ENCODE measurements at places on chromosomes 6 and 20.

DNA sequence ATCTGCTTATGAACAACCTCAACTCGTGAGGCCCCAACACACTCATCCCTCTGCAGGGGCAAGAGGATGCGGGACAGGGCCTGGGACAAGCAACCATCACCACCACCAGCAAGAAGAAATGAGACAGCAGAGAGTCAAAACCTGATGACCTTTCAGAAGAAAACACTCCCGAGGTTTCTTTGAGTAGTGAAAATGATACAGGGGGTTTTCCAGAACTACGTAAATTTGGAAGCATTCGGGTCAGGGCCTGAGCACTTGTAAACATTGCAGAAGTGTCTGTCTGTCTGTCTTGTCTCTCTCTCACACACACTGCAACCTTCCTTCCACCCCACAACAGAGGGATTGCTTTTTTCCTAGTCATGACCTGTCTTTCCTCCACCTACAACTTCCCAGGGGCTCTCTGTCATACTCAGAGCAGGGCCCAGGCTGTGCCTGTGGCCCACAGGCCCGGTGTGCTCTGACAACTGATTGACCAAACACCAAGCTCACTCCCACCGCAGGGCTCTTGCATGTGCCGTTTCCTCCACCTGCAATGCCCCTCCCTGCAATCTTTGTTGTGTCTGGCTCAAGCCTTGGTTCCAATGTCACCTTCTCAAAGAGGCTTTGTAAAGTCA, 90.9 kb downstream of the BMP7 start:
- H3K36me3 ChIP-seq: no peaks in the 10 kb centered on the region
- peaks cover 7% of the 10 kb centered on the region for H3K4me1 ChIP-seq
- H3K4me3 ChIP-seq: no peak overlapping the region
- peaks cover 2% of the 10 kb centered on the region for H3K27me3 ChIP-seq
- no peak for DNase-seq

DNA sequence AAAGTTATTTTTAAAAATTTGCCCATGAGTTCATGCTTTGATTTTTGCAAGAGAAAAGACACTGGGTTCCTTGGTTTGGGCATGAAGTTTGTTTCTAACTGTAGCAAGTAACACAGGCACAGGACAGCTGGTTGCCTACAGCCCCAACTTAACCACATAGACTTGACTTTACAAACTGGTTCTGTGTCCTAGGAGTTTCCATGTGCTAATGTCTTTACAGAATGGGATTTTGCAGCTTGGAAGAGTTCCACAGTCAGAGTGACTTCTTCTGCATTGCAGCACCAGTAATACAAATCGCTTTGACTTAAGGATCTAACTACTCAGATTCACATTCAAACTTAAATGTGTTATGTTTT, 44.3 kb downstream of the OR2B2 start:
- peak overlapping the region; percentile 97 for H3K4me3 ChIP-seq
- peak; percentile 68 for DNase-seq
- H3K27me3 ChIP-seq: peaks cover 2% of the 10 kb centered on the region
- peaks cover 74% of the 10 kb centered on the region for H3K4me1 ChIP-seq
- H3K36me3 ChIP-seq: peaks cover 2% of the 10 kb centered on the region
- H3K27ac ChIP-seq: peak overlapping the region; percentile 100

DNA sequence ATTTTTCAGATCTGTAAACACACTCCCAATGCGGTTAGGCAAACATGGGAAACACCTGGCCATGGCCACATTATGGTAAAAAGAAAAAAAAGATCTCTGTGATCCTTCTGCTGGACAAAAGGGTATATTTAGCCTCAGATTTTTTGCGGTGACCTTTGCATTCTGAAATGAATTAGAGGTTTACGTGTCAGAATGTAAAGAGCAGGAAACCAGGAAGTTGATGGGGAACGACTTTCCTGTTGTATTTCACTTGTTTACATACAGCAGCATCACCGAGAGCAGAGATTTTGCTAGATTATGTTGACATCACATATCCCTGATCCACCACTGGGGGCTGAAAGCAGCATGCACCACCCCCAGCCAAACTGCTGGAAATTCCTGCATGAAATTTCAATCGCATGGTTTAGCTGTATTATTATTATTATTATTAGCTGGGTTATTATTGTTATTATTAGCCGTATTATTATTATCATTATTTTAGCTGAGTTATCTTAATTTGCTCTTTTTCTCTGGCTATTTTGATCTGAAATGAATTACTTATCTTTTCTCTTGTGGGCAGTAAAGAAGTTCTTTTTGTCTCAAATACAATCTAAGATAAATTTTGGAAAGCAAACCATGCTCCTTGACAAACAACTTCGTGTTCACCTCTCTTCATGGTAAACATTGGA, 189.4 kb downstream of the ZFP64 start:
- H3K27me3 ChIP-seq: peaks cover 19% of the 10 kb centered on the region
- H3K4me3 ChIP-seq: no peak overlapping the region
- no peaks in the 10 kb centered on the region for H3K36me3 ChIP-seq
- DNase-seq: no peak
- H3K4me1 ChIP-seq: no peaks in the 10 kb centered on the region

- peaks cover 24% of the 10 kb centered on the region for H3K27me3 ChIP-seq
- no peaks in the 10 kb centered on the region for H3K36me3 ChIP-seq
- H3K27ac ChIP-seq: no peak overlapping the region
- no peaks in the 10 kb centered on the region for H3K4me1 ChIP-seq
- DNase-seq: no peak
Measured at GRCh38 chr6:106966229-106966628, 8.3 kb downstream of the CD24 start.

- peaks cover 1% of the 10 kb centered on the region for H3K4me1 ChIP-seq
- DNase-seq: no peak
- H3K27me3 ChIP-seq: no peaks in the 10 kb centered on the region
- H3K36me3 ChIP-seq: peaks cover 10% of the 10 kb centered on the region
- H3K4me3 ChIP-seq: no peak overlapping the region
- H3K27ac ChIP-seq: no peak overlapping the region
Measured at GRCh38 chr20:2858591-2858990, 14.7 kb upstream of the PTPRA start.

GRCh38 chr6:3819161-3820110, 29.7 kb upstream of the FAM50B start:
- H3K36me3 ChIP-seq: no peaks in the 10 kb centered on the region
- peaks cover 2% of the 10 kb centered on the region for H3K27me3 ChIP-seq
- DNase-seq: no peak
- no peaks in the 10 kb centered on the region for H3K4me1 ChIP-seq
- H3K27ac ChIP-seq: no peak overlapping the region

DNA sequence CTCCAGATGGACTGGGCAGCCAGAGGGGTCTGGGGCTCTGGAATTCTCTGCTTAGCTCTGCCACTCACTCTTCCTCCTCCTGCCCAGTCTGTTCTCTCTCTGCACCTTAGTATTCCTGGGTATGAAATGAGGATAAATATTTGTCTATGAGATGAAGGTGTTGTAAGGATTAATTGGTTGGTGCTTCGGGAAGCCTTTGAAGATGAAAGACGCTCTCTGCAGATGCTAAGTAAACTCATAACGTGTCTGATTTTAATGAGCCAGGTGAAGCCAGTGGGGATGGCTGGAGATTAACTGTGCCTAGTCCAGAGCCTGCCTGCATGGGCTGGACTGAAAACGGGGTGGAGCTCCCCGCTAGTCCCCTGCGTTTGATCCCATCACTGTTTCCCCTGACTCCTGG, 23.1 kb upstream of the TCP11 start:
- H3K36me3 ChIP-seq: peaks cover under 1% of the 10 kb centered on the region
- H3K4me1 ChIP-seq: peaks cover 6% of the 10 kb centered on the region
- no peak overlapping the region for H3K4me3 ChIP-seq

- H3K36me3 ChIP-seq: peaks cover 2% of the 10 kb centered on the region
- H3K4me3 ChIP-seq: no peak overlapping the region
- no peaks in the 10 kb centered on the region for H3K27me3 ChIP-seq
- H3K27ac ChIP-seq: no peak overlapping the region
Measured at GRCh38 chr6:154888421-154889295, 106.5 kb upstream of the TIAM2 start.

DNA sequence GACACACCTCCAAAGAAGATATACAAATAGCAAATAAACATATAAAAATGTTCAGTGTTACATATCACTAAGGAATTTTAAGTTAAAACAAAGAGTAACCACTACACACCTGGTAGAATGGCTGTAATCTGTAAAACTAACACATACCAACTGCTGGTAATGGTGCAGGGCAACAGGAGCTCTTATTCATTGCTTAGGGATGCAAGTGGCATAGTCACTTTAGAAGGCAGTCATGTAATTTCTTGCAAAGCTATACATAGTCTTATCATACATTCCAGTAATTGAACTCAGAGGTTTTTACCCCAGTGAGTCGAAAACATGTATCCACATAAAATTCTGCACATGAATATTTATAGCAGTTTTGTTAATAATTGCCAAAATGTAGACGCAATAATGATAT, 906.8 kb upstream of the CITED2 start:
- H3K4me1 ChIP-seq: no peaks in the 10 kb centered on the region
- no peak overlapping the region for H3K27ac ChIP-seq
- H3K27me3 ChIP-seq: peaks cover 4% of the 10 kb centered on the region

- no peak overlapping the region for H3K4me3 ChIP-seq
- no peak for DNase-seq
- no peak overlapping the region for H3K27ac ChIP-seq
- H3K36me3 ChIP-seq: no peaks in the 10 kb centered on the region
Measured at GRCh38 chr6:162379757-162380409, 347.7 kb downstream of the PRKN start.

GRCh38 chr20:48921883-48922820, 641 bp downstream of the ARFGEF2 start:
- peak overlapping the region; percentile 95 for H3K4me3 ChIP-seq
- DNase-seq: no peak
- H3K36me3 ChIP-seq: peaks cover 4% of the 10 kb centered on the region

DNA sequence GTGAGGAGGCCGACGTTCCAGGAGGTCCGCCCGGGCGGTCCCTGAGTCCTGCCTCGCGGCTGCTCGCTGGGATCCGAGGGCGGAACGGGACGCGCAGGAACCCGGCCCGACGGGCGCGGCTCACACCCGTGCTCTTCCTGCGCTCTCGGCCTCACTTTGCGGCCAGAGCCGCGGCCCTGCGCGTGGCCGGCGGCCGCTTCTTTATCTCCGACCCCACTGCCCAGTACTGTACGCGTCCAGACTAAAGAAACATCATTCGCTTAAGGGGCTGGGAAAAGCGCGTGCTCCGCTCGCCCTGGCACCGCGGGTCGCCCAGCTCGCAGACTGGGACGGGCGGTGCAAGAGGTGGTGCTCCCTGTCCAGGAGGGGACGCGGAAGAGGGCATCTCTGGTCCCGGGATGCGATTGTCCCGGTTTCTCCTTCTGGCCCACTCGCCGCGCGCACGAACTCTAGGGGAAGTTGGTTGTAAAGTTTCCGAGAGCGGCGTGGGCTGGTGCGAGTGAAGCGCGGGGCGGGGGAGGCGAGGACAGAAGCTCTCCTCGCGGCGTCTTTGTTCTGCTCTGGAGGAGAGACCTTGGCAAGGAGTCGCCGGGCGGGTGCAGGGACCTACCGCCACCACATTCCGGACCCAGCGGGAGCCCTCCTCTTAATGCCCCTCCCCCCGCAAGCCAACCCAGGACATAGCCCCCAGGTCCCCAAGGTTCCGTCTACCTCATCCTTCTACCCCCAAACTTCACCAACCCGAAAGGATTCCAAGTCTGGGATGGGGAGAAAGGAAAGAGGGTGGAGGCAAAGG, 71.0 kb downstream of the SOX4 start:
- peaks cover 24% of the 10 kb centered on the region for H3K4me1 ChIP-seq
- H3K27me3 ChIP-seq: peaks cover 63% of the 10 kb centered on the region
- no peak overlapping the region for H3K27ac ChIP-seq
- DNase-seq: peak; percentile 57
- peaks cover 1% of the 10 kb centered on the region for H3K36me3 ChIP-seq

GRCh38 chr6:153044295-153044694, 41.8 kb upstream of the MTRF1L start:
- no peaks in the 10 kb centered on the region for H3K36me3 ChIP-seq
- no peak overlapping the region for H3K4me3 ChIP-seq
- peaks cover 5% of the 10 kb centered on the region for H3K27me3 ChIP-seq
- no peak overlapping the region for H3K27ac ChIP-seq

GRCh38 chr6:48747040-48747439, 636.0 kb upstream of the PTCHD4 start:
- H3K4me3 ChIP-seq: no peak overlapping the region
- no peaks in the 10 kb centered on the region for H3K27me3 ChIP-seq
- H3K36me3 ChIP-seq: no peaks in the 10 kb centered on the region
- no peaks in the 10 kb centered on the region for H3K4me1 ChIP-seq
- H3K27ac ChIP-seq: no peak overlapping the region

- H3K36me3 ChIP-seq: no peaks in the 10 kb centered on the region
- H3K27me3 ChIP-seq: peaks cover 14% of the 10 kb centered on the region
- no peak overlapping the region for H3K27ac ChIP-seq
Measured at GRCh38 chr20:17878069-17878911, 90.3 kb downstream of the SNX5 start.

- DNase-seq: no peak
- H3K36me3 ChIP-seq: peaks cover 7% of the 10 kb centered on the region
- peaks cover 23% of the 10 kb centered on the region for H3K4me1 ChIP-seq
- H3K4me3 ChIP-seq: no peak overlapping the region
Measured at GRCh38 chr6:157023958-157024357, 246.8 kb downstream of the ARID1B start.

DNA sequence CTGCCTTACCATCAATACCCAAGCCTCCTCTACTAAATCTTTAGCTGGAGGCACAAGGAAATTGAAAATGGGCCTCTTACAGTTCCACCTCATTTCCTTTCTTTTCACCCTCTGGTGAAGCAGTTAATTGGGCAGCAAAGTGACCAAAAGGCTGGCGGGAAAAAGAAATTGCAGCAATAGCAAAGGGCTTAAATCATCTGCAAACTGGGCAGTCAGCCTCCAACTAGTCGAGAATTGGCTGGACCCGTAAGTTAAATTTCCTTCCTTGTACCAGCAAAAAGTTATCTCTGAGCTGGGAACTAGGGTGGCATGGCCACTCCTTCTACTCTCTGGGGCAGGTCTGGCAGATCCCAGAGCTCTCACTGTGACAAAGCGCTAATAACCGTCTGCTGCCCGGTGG, 33.5 kb downstream of the GHRH start:
- no peaks in the 10 kb centered on the region for H3K27me3 ChIP-seq
- H3K27ac ChIP-seq: no peak overlapping the region
- H3K36me3 ChIP-seq: peaks cover 84% of the 10 kb centered on the region
- H3K4me3 ChIP-seq: no peak overlapping the region
- DNase-seq: no peak
- H3K4me1 ChIP-seq: no peaks in the 10 kb centered on the region

DNA sequence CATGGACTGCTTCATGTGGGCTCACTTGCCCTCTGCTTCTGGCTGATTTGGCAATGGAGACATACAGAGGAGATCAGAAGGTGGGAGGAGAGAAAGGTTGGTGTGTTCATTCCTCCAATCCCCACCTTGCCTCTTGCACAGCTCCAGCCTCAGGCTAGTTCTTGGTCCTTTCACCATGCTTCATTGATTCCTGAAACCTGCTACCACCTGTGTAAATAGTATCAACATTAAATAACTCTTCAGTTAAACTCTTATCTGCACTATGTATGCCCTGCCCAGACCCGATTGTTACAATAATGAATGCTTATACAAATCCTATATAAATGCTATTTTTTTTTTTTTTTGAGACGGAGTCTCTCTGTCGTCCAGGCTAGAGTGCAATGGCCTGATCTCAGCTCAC, 174.5 kb downstream of the CD83 start:
- peaks cover 3% of the 10 kb centered on the region for H3K27me3 ChIP-seq
- no peaks in the 10 kb centered on the region for H3K36me3 ChIP-seq
- H3K4me1 ChIP-seq: peaks cover 12% of the 10 kb centered on the region
- H3K27ac ChIP-seq: no peak overlapping the region

- H3K4me3 ChIP-seq: no peak overlapping the region
- no peak overlapping the region for H3K27ac ChIP-seq
Measured at GRCh38 chr6:21845018-21845417, 251.5 kb downstream of the SOX4 start.

- H3K4me1 ChIP-seq: peaks cover 63% of the 10 kb centered on the region
- H3K36me3 ChIP-seq: peaks cover 2% of the 10 kb centered on the region
- DNase-seq: no peak
- H3K27me3 ChIP-seq: no peaks in the 10 kb centered on the region
- no peak overlapping the region for H3K27ac ChIP-seq
Measured at GRCh38 chr6:105797983-105798453, 288.1 kb upstream of the PRDM1 start.
